ENCODE measurements at places on chromosomes 7 and 10. TPM values are rescaled to one million over a fixed set of nuclear protein-coding genes. Genes with fewer than 3 reads are reported as not detected.
A peak's percentile ranks its signal among the peaks of the same experiment; 100 is the strongest.

MOGAT3 gene
- polyA plus RNA-seq, result not detected

EIF4H gene
- polyA plus RNA-seq, result 292 TPM

PRSS1 gene
- polyA plus RNA-seq, result not detected

GRCh38 chr10:69632516-69633199 is 2.6 kb downstream of the FAM241B start:
- no peak for DNase-seq

GRCh38 chr7:80508440-80508839 is 3.4 kb downstream of the GNAT3 start:
- DNase-seq, result peak; percentile 25

DNA sequence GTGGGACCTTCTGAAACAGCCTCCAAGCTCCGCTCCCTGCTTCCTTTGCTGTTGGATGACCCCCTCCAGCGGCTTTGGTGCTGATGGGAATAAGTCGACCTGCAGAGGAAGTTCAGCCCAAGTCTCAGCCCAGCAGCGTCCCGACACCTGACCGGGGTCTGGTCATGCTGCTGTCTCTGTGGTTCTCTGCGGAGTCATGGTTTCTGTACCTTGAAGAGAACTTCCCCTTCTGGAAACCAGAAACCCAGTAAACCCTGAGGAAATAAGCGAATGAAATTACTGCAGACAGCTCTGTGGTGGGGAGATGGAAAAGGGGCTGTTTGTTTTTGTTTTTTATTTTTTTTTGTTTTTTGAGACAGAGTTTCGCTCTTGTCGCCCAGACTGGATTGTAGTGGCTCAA is 18.3 kb upstream of the ZNF12 start:
- DNase-seq, result no peak
